CD4-positive, alpha-beta T cell treated with Interleukin-6 at 100 ng/mL for 8 hours (primary cell): ENCODE measurements at places on chromosomes 7 and 10.

GRCh38 chr10:121567569-121567968 lies 30.7 kb downstream of the FGFR2 start:
- DNase-seq = no peak

- no peak for DNase-seq
Measured at GRCh38 chr7:43010061-43010460, 77.9 kb downstream of the MRPL32 start.

DNA sequence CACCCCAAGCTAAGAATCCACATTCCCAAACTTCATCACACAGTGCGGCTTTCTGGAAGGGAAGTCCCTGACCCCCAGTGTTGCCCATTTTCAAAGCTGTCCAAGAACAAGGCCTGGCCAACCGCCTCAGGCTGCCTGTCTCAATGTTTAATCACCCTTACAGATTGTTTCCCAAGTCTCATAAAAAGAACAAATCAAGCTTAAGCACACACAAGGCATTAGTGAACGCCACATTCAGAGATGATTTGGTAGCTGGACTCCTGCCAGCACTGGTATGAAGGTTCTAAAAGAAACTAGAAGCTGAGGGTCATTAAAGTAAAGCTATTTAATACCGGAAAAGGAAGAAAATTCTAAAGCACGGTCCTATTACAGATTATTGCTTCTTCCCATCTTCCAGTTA lies 35.6 kb downstream of the C10orf90 start:
- DNase-seq = no peak

DNA sequence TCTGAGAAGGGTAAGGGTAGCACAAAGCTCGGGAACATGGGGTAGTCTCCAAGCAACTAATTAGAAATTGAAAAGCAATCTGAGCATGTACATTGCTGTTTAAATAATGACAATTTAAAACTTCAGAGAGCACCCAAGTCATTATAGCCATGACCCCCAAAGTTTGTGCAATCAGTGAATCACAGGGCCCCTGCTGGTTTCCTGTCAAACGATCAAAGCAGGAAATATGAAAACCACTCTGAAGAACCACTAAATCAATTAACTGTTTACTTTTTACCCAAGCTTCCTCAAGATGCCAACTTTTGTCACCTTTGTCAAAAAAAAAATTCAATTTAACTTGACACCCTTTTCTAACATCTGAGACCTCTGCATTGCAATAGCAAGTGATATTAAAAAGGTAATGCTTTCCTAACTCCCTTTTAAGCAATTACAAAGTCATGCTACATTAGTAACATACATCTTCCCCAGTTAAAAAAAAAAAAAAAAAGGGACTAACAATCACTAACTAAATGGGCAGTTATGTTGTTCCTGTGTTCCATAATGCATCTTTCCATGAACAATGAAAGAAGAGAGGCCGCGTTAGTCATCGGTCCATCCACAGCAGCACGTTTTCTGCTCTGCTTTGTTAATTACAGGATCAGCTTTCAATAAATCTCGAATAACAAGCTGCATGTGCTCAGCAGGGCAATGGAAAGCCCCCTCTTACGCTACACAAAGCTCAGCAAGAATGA lies 80.6 kb downstream of the ETV1 start:
- peak; percentile 21 for DNase-seq

DNA sequence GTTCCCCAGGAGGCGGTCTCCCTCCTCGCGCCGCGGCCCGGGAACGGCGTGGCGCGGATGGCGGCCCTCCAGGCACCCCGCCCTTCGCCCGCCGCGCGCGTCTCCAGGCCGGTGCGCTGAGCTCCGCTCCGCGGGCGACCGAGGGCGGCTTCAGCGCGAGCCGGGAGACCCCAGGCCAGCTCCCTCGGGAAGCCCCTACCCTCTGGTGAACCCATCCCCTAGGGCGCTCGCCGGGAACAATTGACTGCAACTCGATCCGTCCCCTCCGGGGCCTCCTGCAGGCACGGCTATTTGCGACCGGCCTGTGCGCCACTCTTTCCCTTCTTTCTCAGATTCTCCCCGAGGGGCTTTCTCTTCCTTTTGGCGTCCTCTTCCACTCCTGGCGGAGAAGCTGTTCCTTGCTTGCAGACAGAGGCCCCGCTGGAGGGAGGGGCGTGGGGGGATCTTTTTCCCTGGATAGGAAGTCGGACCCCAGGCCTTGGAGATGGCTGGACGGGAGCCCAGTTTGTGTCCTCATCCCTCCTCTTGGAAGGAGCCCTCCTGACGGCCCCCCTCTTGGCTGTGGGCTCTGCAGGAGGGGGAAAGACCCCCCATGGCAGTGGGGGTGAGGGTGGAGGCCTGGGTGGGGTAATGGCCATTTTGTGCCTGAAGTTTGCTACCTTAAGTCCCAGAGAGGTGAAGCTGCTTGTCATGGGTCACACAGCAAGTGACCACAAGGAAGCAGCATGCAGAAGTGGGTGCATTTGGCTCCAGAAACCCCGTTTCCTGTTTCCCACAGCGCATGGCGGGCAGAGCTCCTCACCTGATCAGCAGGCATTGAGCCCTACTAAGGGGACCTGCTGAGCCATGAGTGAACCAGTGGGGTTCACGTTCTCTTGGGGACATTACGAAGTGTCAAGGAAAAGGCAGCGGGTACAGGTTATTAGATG lies 171.2 kb upstream of the TNRC18 start:
- no peak for DNase-seq

- DNase-seq = no peak
Measured at GRCh38 chr7:81846398-81846797, 76.6 kb upstream of the HGF start.

DNA sequence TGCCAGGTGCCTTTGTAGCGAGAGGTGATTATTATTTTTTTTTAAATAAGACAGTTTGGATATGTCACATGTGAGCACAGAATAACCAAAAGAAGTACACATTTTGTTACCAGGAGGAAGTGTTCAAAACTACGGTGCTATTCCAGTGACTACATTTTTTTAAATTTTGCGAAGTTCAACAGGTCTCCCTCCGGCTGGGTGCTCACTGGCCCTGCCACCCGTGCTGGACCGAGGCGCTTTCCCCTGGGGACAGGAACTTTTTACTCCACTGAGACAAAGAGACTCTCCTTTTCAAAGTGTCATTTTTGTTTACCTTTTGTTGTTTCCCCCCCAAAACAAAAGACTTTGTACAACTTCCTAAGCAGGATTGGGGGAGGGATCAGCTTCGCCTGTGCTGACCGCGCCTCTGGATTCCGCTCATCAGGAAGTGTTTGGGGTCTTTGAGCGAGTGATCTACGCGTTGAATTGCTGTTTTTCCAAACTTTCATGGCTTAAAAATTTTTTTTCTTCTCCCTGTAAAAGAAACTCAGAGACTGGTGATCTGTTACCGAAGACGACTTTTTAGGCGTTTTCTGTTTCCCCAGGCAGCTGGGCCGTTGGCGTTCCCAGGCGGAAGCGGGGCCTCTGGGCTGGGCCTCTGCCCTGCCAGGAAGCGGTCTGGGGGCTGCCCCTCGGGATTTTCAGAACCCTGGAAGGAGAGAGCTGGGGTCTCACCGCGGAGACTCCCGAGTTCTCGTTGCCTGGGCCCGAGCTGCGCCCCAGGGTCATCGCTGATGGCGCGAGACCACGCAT lies 7.2 kb downstream of the EN2 start:
- DNase-seq = no peak
